ENCODE measurements at places on chromosomes 3 and 15. TPM values are rescaled to one million over a fixed set of nuclear protein-coding genes. Genes with fewer than 3 reads are reported as not detected.

The CCDC33 gene
- total RNA-seq = not detected

The CAMK2N2 gene
- 3.7 TPM for total RNA-seq

The HDAC11 gene
- total RNA-seq = 17.7 TPM

The AADACL2 gene
- not detected for total RNA-seq

The XCR1 gene
- not detected for total RNA-seq

The P2RY12 gene
- not detected for total RNA-seq

The EPB42 gene
- not detected for total RNA-seq

The ZNF774 gene
- total RNA-seq = 5.7 TPM

The RYR3 gene
- total RNA-seq = 0.03 TPM

The KNG1 gene
- not detected for total RNA-seq

The UBP1 gene
- total RNA-seq = 63.7 TPM

The KLHDC8B gene
- 25.7 TPM for total RNA-seq

The IGSF11 gene
- total RNA-seq = not detected

Data from mammary epithelial cell (primary cell).